Anterior cingulate cortex (tissue), 58 donors: ENCODE measurements at places on chromosomes 1 and 21.

DNA sequence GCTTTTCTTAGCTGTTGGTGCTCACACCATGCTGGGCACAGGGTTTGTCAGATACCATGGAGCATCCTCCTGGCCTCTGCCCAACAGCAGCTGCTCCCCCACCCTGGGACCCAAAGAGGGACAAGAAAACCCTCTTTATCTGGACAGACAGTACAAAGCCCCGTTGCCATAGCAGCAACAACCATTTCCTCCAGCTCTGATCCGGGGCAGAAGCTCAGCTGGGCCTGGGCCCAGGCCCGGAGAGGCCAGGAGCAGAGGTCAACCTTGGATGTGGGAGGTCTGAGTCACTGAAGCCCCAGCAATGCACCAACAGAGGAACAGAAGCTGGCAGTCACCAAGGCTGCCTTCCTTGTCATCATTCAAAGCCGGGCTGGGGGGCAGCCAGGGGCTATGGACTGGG is 228.4 kb upstream of the POU3F1 start:
- DNase-seq, result no peak

DNA sequence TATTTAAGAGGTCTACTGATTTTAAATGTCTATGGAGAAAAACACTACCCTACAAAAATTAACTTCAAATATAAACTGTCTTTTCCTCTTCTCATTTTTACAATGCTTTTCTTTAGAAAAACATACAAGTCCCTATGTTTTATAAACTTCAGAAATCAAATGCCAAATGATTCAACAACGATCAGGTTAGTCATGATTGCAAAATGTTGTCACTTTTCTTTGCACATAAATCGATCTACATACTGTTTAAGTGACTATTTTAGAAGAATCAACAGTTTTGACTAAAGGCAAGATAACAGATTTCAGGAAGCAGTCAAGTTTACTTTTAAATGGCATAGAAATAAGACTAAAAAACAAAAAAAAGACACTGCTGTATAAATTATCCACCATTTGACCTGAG is 168.7 kb downstream of the GPATCH2 start:
- DNase-seq, result no peak

- no peak for DNase-seq
These were observed 8.1 kb upstream of the GADD45A start for GRCh38 chr1:67676946-67677345.

DNA sequence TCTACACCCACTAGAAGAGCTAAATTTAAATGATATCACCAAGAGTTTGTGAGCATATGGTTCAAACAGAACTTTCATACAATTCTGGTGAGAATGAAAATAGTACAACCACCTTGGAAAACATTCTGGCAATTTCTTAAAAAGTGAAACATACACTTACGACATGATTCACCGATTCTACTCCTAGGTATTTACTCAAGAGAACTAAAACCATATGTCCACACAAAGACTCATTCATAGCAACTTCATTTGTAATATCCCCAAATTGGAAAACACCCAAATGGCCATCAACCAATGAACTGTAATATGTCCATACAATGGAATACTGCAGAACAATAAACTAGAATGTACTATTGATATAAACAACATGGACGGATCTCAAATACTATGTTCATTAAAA is 51.2 kb upstream of the ADAM30 start:
- no peak for DNase-seq

GRCh38 chr1:160369087-160369486 is 2.2 kb downstream of the NHLH1 start:
- no peak for DNase-seq

- no peak for DNase-seq
These were observed 30.3 kb downstream of the PARK7 start for GRCh38 chr1:7991504-7992440.

GRCh38 chr1:118945489-118945888 is 42.7 kb downstream of the TBX15 start:
- DNase-seq, result no peak

GRCh38 chr1:223216531-223217205 is 73.6 kb upstream of the TLR5 start:
- no peak for DNase-seq

DNA sequence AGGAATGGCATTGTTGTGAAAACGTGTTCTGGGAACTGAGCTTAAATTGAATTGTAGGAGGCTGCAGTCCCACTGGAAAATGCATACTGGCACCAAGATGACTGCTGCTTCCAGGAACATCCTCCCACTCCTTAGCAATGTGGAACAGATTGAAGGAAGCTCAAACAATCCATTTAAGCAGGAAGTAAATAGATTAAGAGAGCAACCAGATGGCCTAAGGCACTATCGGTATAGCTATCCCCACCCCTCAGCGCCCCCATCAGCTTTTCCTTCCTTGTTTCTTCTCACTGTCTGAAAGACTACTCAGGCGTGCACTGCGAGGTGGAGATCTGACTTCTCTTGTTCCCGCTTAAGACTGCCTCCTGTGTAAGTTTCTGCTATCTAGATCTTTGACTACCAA is 4.0 kb upstream of the IFI16 start:
- DNase-seq, result no peak

DNA sequence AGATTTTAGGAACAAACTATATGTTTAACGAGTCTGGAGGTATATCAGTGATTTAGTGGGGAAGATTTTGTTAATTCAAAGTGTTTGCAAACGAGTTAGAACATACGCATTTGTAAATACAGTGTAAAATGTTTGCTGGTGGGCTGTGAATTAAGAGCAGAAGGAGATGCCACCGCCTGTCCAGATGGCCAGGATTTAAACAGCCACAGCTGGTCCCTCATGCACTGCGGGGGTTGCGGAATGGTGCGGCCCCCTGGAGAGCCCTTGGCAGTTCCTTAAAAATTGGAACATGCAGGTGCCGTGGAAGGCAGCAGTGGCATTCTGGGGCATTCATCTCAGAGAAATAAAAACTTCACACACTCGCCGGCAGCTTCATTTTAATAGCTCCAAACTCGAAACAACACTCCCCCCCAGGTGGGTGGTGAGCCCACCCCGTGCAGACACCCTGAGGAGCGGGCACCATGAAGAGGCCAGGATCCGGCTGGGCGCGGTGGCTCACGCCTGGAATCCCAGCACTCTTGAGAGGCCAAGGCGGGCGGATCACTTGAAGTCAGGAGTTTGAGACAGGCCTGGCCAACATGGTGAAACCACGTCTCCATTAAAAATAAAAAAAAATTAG is 3.5 kb upstream of the C1orf159 start:
- no peak for DNase-seq

DNA sequence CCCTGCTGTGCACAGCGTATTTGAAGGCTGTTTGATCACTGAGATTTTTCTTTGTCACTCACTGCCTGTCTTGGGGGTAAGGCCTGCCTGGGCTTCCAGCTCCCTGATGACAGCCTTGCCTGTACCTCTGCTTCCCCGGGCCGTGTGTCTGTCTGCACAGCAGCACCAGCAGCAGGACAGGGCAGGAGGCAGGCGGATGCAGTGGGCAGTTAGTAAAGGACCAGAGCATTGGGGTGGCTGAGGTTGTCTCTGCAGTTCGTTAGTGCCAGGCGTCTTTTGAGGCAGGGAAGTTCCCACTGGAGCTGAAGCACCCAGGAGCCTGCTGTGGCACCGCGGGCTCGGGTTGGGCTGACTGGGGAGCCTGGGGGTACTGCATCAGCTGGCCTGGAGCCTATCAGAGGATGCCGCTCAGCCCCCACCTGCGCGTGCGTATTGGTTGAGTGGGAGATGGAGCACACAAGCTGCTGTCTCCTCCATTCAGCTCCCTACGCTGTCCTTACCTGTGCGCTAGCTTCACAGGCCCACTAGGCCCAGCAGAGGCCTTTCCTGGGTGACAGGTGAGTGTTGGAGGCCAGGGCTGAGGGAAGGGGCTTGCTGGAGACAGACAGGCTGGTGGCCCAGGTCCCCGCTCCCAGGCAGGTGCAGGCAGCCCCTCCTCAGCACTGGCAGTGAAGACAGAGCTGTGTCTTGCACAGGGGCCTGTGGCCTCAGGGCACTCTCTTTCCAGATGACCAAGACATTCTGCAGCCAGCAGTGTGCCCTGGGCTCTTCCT is 28.2 kb downstream of the SNAP47 start:
- no peak for DNase-seq

DNA sequence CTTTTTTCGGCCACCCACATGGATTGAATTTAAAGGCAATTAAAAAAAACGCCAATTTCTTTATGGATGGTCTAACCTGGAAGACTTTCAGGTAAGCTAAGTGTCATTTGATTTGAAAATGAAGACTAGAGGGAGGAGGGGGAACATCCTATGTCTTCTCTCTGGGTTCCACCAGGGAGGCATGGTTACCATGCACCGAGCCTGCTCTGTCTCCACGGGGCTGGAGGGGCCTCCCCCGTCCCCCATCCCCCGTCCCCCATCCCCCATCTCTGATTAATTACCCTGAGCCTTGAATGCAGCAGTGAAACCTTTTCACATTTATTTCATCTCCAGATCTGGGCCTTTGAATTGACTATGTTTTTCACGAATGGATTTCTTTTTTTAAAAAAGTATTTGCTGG is 135.1 kb downstream of the TLR5 start:
- DNase-seq, result no peak

DNA sequence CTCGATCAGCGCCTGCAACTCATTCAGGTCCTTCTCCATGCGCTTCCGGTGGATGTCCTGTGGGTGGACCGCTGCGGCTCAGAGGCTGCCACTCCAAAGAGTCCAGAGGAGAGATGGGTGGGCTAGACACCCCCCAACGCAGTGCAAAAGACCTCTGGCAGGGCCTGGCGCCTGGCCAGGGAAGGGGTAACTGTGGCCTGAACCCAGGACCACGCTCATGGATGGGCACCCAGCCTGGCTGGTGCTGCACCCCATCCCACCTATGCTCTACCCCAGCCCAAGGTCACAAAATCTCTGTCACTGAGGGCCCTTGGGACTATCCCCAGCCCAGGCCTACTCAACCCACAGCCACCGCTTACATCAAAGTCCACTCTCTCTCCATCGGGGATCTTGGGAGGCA is 12.2 kb downstream of the TNNT2 start:
- no peak for DNase-seq

- no peak for DNase-seq
These were observed 189.8 kb downstream of the RGS7 start for GRCh38 chr1:241167121-241167630.

DNA sequence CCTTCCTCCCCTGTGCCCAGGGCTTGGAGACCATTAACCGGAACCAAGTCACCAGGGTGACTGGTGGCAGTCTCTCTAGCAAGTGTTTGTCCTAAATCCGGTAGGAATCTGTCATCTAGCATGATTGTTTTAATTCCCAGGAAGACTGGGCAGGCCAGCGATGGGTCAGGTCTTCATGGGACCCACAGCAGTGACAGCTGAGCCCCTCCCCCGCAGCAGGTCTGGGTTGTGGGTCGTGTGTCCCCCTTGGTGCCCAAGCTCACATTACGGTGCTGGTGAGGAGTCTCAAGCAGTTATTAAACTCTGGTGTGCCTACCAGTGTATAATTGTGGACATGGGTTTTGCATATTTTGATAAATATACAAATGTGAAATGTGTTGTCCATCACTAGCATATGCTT is 466.5 kb downstream of the MATN1 start:
- DNase-seq, result no peak

- no peak for DNase-seq
These were observed 5.1 kb downstream of the GORAB start for GRCh38 chr1:170536924-170537551.

- DNase-seq, result no peak
These were observed 192.2 kb upstream of the TNR start for GRCh38 chr1:175935566-175936115.

DNA sequence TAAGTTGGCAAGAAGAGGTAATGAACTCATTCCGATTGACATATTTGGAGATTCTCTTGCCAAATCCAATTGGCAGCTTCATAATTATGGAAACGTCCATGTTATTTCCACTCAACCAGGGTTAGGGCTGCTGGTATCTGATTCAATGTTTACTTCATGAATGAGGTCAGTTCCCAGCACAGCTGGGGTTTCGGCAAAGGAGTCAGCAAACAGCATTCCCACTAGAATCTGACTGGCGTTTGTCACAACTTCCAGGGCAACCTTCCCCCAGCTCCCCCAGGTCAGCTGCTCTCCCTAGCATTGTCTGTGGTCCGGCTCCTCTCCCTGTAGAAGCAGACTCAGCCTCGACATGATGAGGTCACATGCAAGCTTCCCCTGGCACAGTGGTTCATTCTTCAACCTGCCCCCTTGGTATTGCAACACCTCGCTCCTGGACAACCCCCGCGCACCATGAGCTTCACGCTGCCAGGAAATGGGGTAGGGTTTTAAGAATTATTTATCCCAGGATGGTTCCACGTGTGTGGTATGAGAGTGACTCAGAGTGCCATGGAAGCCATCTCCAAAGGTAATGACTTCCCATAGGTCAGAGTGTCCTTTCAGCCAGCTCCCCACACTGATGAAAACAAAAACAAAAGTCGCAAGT is 100.7 kb upstream of the SLC25A33 start:
- DNase-seq, result no peak

GRCh38 chr1:9558271-9558945 is 19.1 kb downstream of the SLC25A33 start:
- DNase-seq, result no peak

DNA sequence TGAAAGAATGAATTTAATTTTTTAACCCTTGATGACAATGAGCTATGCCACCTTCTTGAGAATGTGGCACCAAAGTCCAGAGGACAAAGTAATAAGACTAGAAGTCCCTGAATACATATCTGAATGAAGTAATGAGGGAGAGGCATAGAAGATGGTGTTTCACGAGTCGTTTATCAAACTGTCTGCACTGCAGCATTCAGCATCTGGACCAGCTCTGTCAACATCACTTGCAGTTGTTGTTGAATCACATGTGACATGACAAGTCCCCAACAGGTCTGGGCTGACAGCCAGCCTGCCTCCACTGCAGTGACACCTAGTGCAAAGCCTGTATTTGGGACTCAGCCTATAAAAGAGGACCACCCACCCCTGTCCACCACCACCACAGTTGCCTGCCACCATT is 17.3 kb upstream of the GALNT2 start:
- DNase-seq, result no peak

DNA sequence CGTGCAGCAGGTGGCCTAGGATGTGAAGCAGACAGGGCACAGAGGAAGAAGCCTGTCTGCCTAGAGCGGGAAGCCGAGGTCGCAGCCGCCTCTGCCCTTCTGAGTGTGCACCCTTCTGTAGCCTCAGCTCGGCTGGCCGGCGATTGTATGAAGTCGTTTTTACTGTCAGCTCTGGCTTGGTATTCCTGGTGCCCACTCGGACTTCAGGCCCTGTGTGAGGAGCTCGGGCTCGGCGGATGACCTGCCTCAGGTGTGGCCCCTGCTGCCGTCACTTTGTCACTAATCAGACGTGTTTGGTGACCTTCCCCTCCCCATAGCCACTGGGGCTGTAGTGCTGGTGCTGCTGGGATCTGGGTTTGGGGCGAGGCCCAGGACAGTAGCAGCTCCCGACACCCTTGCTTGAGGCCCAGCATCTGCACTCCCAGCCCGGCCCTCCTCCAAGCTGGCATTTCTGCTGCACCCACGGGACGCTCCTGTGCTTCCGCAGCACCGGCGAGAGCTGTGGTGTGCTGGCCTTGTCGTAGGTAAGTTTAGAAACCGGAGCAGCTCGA is 18.1 kb downstream of the SLX9 start:
- DNase-seq, result no peak

DNA sequence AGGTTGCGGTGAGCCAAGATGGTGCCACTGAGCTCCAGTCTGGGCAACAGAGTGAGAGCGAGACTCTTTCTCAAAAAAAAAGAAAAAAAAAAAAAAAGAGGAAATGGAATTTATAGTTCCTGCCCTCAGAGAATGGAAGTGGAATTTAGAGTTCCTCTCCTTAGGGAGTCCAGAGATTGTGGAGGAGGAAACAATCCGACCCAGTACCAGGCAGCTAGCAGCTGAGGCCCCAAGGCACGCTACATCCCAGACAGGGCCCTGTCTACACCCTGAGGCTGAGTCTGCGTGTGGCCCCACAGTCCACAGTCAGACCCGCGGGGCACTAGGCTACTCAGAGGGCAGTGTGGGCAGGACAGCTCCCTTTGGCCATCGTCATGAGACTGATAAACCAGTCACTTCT is 1.9 kb upstream of the MFN2 start:
- no peak for DNase-seq
